Tibial nerve (tissue), 4 donors: ENCODE measurements at places on chromosomes 12 and 14. TPM values are rescaled to one million over a fixed set of nuclear protein-coding genes. Genes with fewer than 3 reads are reported as not detected.

CYP46A1 gene
- total RNA-seq, result 1.3 TPM

HOXC12 gene
- total RNA-seq, result not detected

PLXNC1 gene
- 9.6 TPM for total RNA-seq

RBM19 gene
- 32.0 TPM for total RNA-seq

SOX5 gene
- 35.3 TPM for total RNA-seq

ZFHX2 gene
- total RNA-seq, result 2.1 TPM

TRHDE gene
- total RNA-seq, result 4.6 TPM

KIF26A gene
- total RNA-seq, result 2.6 TPM

B3GNT4 gene
- not detected for total RNA-seq

FOXG1 gene
- total RNA-seq, result not detected

DNA sequence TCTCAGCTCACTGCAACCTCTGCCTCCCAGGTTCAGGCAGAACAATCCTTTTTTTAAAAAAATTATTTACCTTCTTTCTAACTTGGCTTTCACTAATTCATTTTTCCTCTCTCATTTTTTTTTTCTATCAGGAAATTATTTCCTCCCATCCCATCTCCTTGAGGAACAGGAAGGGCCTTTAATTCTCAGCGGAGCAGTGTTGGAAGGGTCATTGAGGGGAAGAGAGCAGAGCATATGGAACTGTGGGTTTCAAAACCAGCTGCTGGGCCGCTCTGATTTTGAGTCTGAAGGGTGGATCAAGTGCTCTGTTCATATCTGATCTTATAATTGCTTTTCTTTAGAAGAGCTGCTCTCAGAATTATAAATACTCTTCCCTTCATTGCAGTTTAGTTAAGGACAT, 29.0 kb downstream of the NUBPL start:
- DNase-seq, result no peak
- no peak overlapping the region for H3K27ac ChIP-seq
- no peaks in the 10 kb centered on the region for H3K27me3 ChIP-seq
- H3K4me3 ChIP-seq, result no peak overlapping the region

- DNase-seq, result no peak
- H3K4me1 ChIP-seq, result no peaks in the 10 kb centered on the region
- H3K36me3 ChIP-seq, result no peaks in the 10 kb centered on the region
- no peak overlapping the region for H3K4me3 ChIP-seq
Measured at GRCh38 chr12:83198291-83199015, 511.7 kb downstream of the TMTC2 start.

- H3K4me1 ChIP-seq, result no peaks in the 10 kb centered on the region
- H3K27me3 ChIP-seq, result no peaks in the 10 kb centered on the region
- no peaks in the 10 kb centered on the region for H3K36me3 ChIP-seq
- H3K4me3 ChIP-seq, result peak overlapping the region; percentile 68
- DNase-seq, result no peak
- no peak overlapping the region for H3K27ac ChIP-seq
Measured at GRCh38 chr12:77324416-77324762, 259.0 kb upstream of the E2F7 start.

GRCh38 chr12:87304406-87304805, 724.8 kb downstream of the C12orf50 start:
- no peaks in the 10 kb centered on the region for H3K27me3 ChIP-seq
- H3K36me3 ChIP-seq, result no peaks in the 10 kb centered on the region
- no peaks in the 10 kb centered on the region for H3K4me1 ChIP-seq
- H3K27ac ChIP-seq, result no peak overlapping the region
- H3K4me3 ChIP-seq, result no peak overlapping the region
- DNase-seq, result no peak

GRCh38 chr12:87365423-87365822, 663.8 kb downstream of the C12orf50 start:
- H3K36me3 ChIP-seq, result no peaks in the 10 kb centered on the region
- no peaks in the 10 kb centered on the region for H3K27me3 ChIP-seq
- no peak overlapping the region for H3K4me3 ChIP-seq
- H3K4me1 ChIP-seq, result no peaks in the 10 kb centered on the region

DNA sequence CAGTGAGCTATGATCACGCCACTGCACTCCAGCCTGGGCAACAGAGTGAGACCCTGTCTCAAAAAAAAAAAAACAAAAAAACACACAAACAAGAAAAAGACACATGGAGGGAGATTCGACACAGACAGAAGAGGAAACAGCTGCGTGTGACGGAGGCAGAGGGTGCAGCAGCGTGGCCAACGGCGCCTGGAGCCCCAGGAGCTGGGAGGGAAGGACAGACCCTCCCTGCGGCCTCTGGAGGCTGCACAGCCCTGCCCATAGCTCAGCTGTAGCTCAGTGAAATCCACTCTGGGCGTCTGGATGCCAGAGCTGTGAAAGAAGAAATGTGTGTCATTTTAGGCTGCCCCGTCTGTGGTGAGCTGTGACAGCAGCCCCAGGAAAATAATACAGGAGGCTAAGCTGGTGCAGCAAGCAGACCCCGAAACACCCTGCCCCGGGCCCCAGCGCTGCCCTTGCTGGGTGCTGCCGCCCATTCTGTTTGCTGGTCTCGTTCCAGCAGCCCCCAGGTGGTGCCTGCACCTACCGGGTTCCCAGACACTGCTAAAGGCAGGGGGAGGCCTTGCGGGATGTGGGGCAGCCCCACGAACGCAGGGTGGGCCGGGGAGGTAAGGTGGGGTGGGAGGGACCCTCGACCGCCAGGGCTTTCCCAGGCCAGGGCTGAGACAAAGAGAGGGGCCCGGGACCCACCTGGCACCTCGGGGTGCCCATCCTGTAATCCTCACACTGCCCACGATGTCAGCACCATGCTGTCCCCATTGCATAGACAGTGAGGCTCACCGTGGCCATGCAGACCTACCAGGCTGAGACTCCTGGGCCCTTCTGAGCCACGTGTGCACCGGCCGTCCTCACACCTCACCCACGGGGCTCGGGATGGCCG, 21.2 kb downstream of the GALNT9 start:
- no peak overlapping the region for H3K4me3 ChIP-seq
- no peak for DNase-seq
- H3K27ac ChIP-seq, result no peak overlapping the region

DNA sequence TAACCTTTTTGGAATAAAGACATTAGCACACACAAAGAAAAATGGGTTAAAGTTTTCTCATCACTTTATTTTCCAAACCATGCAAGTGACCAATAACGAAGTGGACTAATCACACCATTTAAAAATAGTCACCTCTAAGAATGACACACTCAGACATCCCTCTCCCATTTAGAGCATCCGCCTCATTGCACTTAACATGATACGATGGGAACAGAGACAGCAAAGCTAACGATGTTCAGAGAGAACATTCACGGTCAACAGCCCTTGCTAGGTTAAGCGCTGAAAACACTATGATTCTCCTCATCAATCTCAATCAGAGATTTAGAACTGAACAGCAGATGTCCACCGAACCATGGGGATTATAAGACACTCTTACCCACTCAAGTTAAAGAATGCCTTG, 35.8 kb downstream of the NIN start:
- no peak for DNase-seq
- no peaks in the 10 kb centered on the region for H3K4me1 ChIP-seq
- no peaks in the 10 kb centered on the region for H3K27me3 ChIP-seq
- H3K4me3 ChIP-seq, result no peak overlapping the region
- no peak overlapping the region for H3K27ac ChIP-seq

DNA sequence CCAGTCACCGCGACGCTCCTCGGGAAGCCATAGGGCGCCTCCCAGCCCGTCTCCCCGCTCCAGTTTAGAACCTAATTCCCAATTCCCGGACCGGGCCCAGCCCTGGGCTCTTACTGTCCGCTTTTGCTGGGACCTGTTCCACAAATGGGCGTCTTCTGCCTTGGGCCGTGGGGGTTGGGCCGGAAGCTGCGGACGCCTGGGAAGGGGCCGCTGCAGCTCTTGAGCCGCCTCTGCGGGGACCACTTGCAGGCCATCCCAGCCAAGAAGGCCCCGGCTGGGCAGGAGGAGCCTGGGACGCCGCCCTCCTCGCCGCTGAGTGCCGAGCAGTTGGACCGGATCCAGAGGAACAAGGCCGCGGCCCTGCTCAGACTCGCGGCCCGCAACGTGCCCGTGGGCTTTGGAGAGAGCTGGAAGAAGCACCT, 797 bp downstream of the UNG start:
- peak; percentile 56 for DNase-seq
- peak overlapping the region; percentile 82 for H3K27ac ChIP-seq
- H3K4me3 ChIP-seq, result peak overlapping the region; percentile 69
- no peaks in the 10 kb centered on the region for H3K4me1 ChIP-seq

GRCh38 chr12:92556637-92557421, 146.0 kb upstream of the PLEKHG7 start:
- peaks cover 12% of the 10 kb centered on the region for H3K4me1 ChIP-seq
- no peak overlapping the region for H3K27ac ChIP-seq
- H3K36me3 ChIP-seq, result no peaks in the 10 kb centered on the region
- DNase-seq, result no peak
- H3K4me3 ChIP-seq, result no peak overlapping the region

DNA sequence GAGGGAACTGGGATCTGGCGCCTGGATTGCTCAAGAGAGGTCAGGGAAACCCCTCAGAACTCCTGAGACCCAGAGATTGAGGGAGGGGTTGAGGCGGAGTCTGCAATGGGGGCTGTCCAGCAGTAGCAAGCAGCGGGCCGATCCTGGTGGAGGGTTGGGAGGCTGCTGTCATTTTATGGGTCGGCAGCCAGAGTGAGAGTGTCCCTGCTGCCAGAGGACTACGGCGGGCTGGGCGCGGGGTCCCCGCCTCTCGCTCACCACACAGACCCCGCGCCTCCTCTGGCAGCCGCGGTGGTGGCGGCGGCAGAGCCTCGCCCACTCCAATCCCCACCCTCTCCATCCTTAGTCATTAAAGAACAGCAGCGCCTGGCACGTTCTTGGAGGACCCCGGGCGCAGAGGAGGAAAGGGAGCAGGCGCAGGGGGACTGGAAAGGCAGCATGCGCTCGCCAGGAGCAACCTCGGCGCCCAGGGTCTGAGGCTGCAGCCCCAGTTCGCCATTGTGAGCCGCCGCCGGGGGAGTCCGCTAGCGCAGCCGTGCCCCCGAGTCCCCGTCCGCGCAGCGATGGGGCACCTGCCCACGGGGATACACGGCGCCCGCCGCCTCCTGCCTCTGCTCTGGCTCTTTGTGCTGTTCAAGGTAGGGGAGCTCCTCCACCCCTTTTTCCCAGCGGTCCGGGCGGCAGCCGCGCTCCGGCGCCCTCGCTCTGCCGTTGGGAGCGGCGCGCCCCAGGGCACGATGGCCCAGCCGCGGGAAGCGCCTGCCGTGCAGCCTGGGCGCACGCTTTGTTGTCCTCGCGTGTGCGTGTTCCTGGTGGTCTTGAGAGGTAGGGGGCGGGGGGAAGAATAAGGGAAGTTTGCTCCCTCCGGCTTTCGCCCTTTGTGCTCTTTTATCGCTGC, at the start of gene PTPRO:
Gene PTPRO, plus strand, starts transcription at position 345 of the 898 bp plus-strand sequence.
- no peak within 1 kb of the TSS for H3K27ac ChIP-seq
- peak within 1 kb of the TSS; percentile 22 for H3K4me3 ChIP-seq
- no peaks in the 10 kb centered on the region for H3K36me3 ChIP-seq
- no peaks in the 10 kb centered on the region for H3K4me1 ChIP-seq

- peaks cover 16% of the 10 kb centered on the region for H3K36me3 ChIP-seq
- no peak overlapping the region for H3K4me3 ChIP-seq
- no peaks in the 10 kb centered on the region for H3K4me1 ChIP-seq
- DNase-seq, result no peak
- no peak overlapping the region for H3K27ac ChIP-seq
- H3K27me3 ChIP-seq, result no peaks in the 10 kb centered on the region
Measured at GRCh38 chr12:25202137-25202536, 7.1 kb downstream of the ETFRF1 start.

DNA sequence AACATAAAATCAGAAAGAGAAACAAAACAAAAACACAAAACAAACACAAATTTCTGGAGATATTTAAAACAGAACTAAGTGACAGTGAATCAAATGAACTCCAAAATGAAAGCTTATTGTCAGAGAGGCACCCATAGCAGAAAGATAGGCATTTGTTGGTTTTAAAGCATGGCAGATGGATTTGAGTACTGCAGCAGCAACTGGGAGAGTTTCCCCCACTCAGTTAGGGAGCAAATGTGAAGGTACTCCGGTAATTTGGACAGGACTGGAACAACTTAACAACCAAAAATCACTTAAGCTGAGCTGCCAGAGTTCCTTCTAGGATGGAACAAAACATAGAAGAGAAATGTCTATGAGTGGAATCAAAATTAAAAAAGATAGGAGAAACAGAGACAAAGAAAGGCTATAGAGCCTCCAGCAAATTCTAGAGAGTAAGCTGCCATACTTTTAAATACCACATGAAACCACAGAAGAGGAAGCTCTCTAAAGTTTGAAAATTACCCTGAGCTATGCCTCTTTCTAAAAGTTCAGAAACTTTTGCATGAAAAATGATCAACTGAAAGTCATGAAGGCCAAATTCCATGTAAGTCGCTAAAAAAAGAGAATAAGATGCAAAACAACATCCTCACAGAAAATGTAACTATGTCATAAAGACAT, 1248.3 kb upstream of the USP15 start:
- no peak for DNase-seq
- no peaks in the 10 kb centered on the region for H3K36me3 ChIP-seq
- no peaks in the 10 kb centered on the region for H3K27me3 ChIP-seq
- no peak overlapping the region for H3K4me3 ChIP-seq
- H3K4me1 ChIP-seq, result no peaks in the 10 kb centered on the region

GRCh38 chr12:55703288-55703687, 4.4 kb downstream of the ITGA7 start:
- H3K4me1 ChIP-seq, result peaks cover 21% of the 10 kb centered on the region
- peaks cover 28% of the 10 kb centered on the region for H3K36me3 ChIP-seq
- no peaks in the 10 kb centered on the region for H3K27me3 ChIP-seq
- DNase-seq, result no peak
- peak overlapping the region; percentile 54 for H3K27ac ChIP-seq
- H3K4me3 ChIP-seq, result no peak overlapping the region

DNA sequence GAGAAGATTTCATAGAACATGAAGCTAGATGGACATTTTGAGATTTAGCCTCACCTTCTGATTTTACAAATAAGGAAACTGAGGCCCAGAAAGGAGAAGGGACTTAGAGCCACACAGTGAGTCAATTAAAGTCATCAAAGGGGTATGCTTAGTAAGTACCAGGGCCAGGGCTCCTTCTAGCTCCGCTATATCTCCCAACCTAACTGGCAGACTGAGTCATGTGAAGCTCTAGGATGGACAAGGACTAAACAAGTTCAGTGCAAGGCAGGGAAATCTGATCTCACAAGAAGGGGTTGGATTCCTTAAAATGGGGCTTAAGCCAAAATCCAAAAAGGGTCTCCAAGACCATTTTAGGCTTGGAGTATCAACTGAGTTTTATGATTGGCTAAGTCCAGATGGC, 215.8 kb downstream of the PHLDA1 start:
- no peaks in the 10 kb centered on the region for H3K36me3 ChIP-seq
- H3K27ac ChIP-seq, result peak overlapping the region; percentile 1
- H3K4me3 ChIP-seq, result no peak overlapping the region
